Spinal cord (tissue), 10 donors: ENCODE measurements at places on chromosomes 2 and 18. TPM values are rescaled to one million over a fixed set of nuclear protein-coding genes. Genes with fewer than 3 reads are reported as not detected.

DNA sequence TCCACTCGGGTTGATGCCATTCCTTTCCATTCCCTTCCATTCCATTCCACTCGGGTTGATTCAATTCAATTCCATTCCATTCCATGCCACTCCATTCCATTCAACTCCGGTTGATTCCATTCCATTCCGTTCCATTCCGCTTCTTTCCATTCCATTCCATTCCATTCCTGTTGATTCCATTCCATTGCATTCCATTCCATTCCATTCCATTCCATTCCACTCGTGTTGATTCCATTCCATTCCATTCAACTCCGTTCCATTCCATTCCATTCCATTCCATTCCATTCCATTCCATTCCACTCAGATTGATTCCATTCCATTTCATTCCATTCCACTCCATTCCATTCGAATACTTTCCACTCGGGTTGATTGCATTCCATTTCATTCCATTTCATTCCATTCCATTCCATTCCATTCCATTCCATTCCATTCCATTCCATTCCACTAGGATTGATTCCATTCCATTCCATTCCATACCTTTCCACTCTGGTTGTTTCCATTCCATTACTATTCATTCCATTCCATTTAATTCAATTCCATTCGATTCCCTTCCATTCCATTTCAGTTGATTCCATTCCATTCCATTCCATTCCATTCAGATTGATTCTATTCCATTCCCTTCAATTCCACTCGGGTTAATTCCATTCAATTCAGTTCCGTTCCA, 1141.8 kb downstream of the RPIA start:
- no peak for DNase-seq

The GLB1L gene
- total RNA-seq, result 22.1 TPM

The UBE2F gene
- total RNA-seq, result 56.0 TPM

The MYO7B gene
- 4.3 TPM for total RNA-seq

DNA sequence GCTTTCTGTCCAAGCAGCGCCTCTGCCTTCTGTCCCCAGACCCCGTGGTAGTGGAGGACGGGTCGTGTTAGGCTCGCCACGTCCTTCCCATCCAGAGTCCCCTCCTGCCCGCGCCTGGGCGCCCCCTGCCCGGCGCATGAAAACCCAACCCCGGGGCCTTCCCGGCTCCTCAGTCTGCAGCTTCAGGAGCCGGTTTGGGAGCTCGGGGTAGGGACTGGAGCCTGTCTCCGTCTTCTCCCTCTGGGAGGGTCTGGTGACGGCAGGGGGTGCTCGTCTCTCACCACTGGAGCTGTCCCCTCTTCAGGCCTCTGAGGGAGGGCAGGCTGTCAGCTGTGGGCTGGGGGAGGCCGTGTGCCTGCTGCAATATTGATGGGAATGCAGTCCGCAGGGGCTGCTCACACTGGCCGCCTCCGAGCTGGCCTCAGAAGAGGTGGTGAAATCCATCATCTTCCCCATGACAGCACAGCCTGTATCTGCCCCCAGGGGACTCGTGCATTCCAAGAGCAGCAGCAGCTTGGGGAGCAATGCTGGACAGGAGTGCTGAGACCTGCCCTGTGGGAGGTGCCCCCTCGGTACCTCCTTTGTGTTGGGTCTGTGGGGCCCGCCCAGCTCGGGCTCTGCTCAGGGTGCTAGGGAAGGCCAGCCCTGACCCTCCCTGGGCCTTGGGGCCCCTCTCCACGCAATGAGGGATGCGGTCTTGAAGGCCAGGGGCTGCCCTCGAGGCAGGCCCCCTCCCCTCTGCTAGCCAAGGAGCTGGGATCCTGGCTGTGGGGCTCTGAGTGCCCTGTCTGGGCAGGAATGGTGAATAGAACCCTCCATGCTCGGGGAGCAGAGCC, 17.8 kb upstream of the KLHL30 start:
- DNase-seq, result no peak

DNA sequence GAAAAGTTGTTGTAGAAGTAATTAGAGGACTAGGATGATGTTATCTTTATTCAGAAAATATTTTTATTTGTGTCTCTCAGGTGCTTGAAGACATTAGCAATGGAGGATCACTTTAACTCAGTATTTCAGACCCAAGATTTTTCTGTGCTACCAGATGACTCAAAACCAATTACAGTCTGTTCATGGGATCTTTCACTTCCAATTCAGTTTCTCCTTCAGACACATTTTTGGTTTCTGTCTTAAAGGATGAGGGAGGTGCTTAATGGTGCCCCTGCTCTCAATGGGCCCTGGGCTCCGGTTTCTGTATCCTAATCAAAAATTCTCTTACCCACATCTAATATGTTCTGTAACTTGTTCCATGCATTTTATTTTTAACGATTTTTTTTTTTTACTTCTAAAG, 53.7 kb upstream of the HDAC4 start:
- no peak for DNase-seq

The NPPC gene
- 17.9 TPM for total RNA-seq

DNA sequence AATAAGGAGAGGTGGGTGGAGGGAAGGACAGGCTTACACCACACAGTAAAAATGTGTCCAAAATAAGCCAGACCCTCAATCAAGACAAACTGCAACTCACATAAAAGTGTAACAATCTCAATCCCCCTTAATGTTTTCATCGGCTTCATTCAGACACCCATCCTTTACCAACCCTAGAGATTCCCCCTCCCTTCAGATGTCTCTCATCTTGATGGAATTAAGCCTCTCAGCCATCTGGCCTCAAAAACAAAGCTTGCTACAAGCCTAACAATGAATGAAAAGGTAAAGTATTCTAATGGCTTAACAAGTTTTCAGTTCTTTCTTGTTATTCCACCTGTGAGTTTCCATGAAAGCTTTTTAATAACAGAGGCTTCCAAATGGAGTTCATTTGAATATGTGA, 5.2 kb downstream of the RTTN start:
- no peak for DNase-seq
